D341Med (cell line): ENCODE measurements at places on chromosomes 2 and 18.

GRCh38 chr2:57330447-57330846, 716.2 kb upstream of the VRK2 start:
- no peak for DNase-seq

- DNase-seq, result no peak
Measured at GRCh38 chr18:336713-337112, 68.9 kb upstream of the THOC1 start.

DNA sequence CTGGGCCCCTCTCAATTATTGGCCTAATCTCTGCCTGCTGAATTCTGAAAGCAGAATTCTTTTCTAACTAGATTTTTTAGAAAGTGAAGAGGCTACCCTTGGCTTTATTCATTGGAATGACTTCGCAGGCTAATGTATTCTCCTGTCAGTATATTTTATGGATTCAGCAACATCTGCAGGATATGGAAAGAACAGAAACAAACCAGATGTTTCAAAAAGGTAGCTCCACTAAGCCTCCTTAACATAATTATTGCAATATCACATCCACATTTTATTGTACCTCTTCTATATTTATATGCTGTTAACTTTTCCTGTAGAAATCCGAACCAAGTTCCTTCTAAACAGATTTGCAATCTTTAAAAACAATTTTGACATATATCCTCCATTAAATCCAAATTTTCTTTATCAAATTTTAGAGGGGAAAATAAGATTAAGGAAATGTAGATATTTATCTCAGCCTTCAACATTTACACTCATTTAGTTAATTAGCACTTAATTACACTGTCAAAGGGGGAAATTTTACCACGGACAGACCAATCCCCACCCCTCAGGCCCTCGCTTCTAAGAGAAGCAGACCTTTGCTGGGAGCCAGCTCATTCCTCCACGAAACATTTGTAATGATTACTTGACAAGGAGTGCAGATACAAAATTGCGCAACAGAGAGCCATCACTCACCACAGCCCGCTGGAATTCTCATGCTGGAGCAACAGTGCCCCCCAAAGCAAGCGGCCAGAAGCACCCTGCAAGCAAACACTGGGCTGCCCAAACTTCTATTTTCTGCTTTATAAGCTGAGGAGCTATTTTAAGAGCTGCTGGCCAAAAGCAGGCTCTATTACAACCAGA, 253.4 kb downstream of the ETAA1 start:
- no peak for DNase-seq

GRCh38 chr2:4415810-4416413, 712.5 kb downstream of the DCDC2C start:
- no peak for DNase-seq

GRCh38 chr2:180443888-180444287, 436.8 kb upstream of the CWC22 start:
- no peak for DNase-seq

- no peak for DNase-seq
Measured at GRCh38 chr2:27194538-27195354, 17.1 kb upstream of the ATRAID start.

DNA sequence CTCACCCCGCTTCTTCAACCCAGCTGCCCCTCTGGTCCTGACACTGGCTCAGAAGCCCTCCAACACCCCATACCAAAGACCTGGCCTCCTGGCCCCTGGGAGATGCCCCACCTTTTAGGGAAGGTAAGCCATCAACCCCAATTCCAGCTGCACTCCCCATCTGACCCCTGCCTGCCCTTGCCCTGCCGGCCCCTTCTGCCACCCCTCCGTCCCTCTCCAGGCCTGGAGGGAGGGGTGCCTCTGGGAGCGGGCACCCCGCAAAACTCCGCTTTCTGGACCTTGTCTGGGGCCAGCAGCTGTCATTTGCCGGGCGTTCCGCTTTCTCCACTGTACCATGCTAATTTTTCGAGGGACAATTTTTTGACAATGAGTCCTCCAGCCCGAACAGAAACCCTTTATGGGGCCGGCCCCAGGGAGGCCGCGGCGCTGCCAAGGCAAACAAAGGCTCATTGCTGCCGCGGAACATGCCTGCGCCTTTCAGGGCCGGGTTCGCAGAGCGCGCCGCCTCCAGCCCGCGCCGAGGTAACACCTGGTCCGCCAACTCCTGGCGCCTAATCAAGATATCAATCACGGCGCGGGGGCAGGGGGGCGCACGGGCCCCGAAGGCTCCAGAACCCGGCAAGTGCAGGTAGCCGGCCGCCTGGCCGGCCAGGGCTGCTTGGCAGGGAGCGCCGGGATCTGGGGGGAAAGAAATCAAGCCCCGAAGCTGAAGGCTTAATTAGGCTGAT, 96.0 kb downstream of the INHBB start:
- no peak for DNase-seq

GRCh38 chr18:297936-298335, 30.1 kb upstream of the THOC1 start:
- no peak for DNase-seq
